Melanocyte of skin (primary cell): ENCODE measurements at places on chromosomes 2 and 18. TPM values are rescaled to one million over a fixed set of nuclear protein-coding genes. Genes with fewer than 3 reads are reported as not detected.

The MBD5 gene
- 18.9 and 26.9 TPM in 2 replicates for total RNA-seq

The ANKRD62 gene
- total RNA-seq: under 0.01 TPM in 1 of 2 replicates, not detected in the other

The DYNAP gene
- not detected in 2 replicates for total RNA-seq

The CYRIA gene
- total RNA-seq: under 0.01 and 0.36 TPM in 2 replicates

The MALL gene
- 0.33 and 19.1 TPM in 2 replicates for total RNA-seq

The KCNE4 gene
- total RNA-seq: 17.3 and 19.6 TPM in 2 replicates

The POTEI gene
- total RNA-seq: not detected in 2 replicates

The DTNA gene
- 10.7 and 17.4 TPM in 2 replicates for total RNA-seq

The PCARE gene
- under 0.01 TPM in 2 replicates for total RNA-seq

The CTLA4 gene
- total RNA-seq: 11.0 and 23.1 TPM in 2 replicates

The PPP1R1C gene
- total RNA-seq: 0.34 and 0.73 TPM in 2 replicates

The NPC1 gene
- total RNA-seq: 84.7 and 107 TPM in 2 replicates

The CRYGB gene
- total RNA-seq: not detected in 2 replicates

The AP1S3 gene
- total RNA-seq: 8.9 and 11.6 TPM in 2 replicates

The NFATC1 gene
- 1.4 and 3.3 TPM in 2 replicates for total RNA-seq

The INO80C gene
- 5.0 and 10.8 TPM in 2 replicates for total RNA-seq

The SERPINB2 gene
- 2.2 and 2.4 TPM in 2 replicates for total RNA-seq

The SANBR gene
- total RNA-seq: 15.1 and 17.4 TPM in 2 replicates

The KCNG2 gene
- not detected in 2 replicates for total RNA-seq

The RFTN2 gene
- total RNA-seq: 2.0 and 5.1 TPM in 2 replicates

The UGT1A9 gene
- total RNA-seq: not detected in 2 replicates

The MAP3K19 gene
- not detected in 2 replicates for total RNA-seq

The ASPRV1 gene
- total RNA-seq: under 0.01 and 0.15 TPM in 2 replicates

The NEU2 gene
- not detected in 2 replicates for total RNA-seq

The GPR75 gene
- 1.7 and 2.9 TPM in 2 replicates for total RNA-seq

The FLACC1 gene
- 3.1 and 3.6 TPM in 2 replicates for total RNA-seq

The CD226 gene
- total RNA-seq: 1.0 and 2.2 TPM in 2 replicates

The SLC11A1 gene
- under 0.01 and 0.15 TPM in 2 replicates for total RNA-seq

The CIB4 gene
- total RNA-seq: not detected in 2 replicates

The KATNAL2 gene
- 2.7 and 3.4 TPM in 2 replicates for total RNA-seq

The RBM44 gene
- total RNA-seq: 0.34 and 0.36 TPM in 2 replicates

The DCDC2C gene
- not detected in 2 replicates for total RNA-seq

The KLHL30 gene
- not detected in 2 replicates for total RNA-seq

The SKOR2 gene
- not detected in 2 replicates for total RNA-seq

The TMEM200C gene
- not detected in 2 replicates for total RNA-seq

The IL36G gene
- total RNA-seq: not detected in 2 replicates

The SLC9A4 gene
- total RNA-seq: not detected in 2 replicates

The M1AP gene
- total RNA-seq: not detected in 2 replicates

The WDR12 gene
- 29.6 and 48.7 TPM in 2 replicates for total RNA-seq

The HOXD12 gene
- total RNA-seq: not detected in 2 replicates

The MLPH gene
- 164 and 182 TPM in 2 replicates for total RNA-seq

The LOXHD1 gene
- not detected in 2 replicates for total RNA-seq

The SEMA4C gene
- total RNA-seq: 57.1 and 63.3 TPM in 2 replicates

The CDK5R2 gene
- total RNA-seq: under 0.01 TPM in 1 of 2 replicates, not detected in the other

The RESP18 gene
- total RNA-seq: not detected in 2 replicates

The CHRND gene
- not detected in 2 replicates for total RNA-seq

The ST6GAL2 gene
- total RNA-seq: not detected in 2 replicates

The CRYGC gene
- not detected in 2 replicates for total RNA-seq

The FTCDNL1 gene
- 3.0 and 4.5 TPM in 2 replicates for total RNA-seq
